ENCODE measurements at places on chromosomes 2 and 18.

DNA sequence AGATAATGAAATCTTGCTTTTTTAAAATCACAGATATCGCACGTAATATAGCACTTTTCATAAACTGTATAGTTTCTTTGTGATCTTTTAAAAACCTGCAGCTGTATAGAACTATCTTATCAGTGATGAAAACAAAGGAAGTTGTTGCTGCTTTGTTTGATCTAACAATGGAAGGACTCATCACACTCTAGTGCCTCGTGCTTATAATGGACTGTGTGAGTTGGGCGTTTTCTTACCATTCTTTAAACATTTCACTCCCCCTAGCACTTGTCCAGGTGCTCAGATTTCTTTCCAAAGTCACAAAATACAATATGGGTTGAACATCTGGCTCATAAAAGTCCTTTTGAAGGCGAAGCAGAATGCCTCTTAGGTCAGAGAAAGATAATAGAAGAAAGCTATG lies 94.8 kb upstream of the SPATS2L start:
- DNase-seq, result no peak

GRCh38 chr2:37906131-37906530 lies 19.0 kb upstream of the RMDN2 start:
- no peak for DNase-seq

DNA sequence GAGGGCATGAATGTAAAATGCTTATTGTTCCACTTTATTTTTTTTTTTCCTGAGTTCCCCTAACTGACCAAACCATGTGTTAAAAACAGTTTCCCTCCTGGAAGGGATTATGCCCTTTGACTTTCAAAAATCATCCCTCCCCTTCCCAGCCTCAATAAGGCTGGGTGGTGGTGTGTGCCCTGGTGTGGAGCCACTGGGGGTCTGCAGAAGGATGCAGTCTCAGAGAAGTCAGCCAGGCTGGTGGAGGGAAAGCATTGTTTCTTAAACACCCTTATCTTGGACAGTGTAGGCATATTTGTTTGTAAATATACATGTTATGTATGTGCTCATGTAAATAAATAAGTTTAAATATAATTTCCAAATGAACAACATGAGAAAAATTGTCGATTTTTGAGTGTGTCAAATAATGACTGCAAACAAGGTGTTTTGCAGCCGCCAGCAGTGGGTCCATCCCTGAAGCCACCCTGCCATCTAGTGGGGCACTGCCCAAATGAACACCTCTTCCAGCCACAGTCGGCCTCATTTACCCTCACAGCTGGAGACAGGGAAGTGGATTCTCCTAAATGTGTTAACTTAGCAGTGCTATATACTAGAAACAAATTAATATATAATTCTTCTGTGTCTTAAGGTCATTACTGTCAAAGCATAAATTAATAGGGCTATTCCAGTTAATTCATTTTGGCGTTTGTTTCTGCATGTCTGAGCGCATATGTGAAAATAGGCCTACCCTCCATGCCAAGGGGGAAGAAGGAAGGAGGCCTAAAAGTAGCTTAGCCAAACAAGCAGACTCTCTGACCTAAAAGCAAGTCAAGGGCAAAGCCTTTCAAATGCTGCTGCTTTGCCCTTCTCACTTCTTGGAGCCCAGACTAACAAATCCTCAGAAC lies 209.6 kb upstream of the PIK3C3 start:
- DNase-seq, result no peak

GRCh38 chr2:168596881-168597655 lies 141.0 kb downstream of the CERS6 start:
- no peak for DNase-seq

DNA sequence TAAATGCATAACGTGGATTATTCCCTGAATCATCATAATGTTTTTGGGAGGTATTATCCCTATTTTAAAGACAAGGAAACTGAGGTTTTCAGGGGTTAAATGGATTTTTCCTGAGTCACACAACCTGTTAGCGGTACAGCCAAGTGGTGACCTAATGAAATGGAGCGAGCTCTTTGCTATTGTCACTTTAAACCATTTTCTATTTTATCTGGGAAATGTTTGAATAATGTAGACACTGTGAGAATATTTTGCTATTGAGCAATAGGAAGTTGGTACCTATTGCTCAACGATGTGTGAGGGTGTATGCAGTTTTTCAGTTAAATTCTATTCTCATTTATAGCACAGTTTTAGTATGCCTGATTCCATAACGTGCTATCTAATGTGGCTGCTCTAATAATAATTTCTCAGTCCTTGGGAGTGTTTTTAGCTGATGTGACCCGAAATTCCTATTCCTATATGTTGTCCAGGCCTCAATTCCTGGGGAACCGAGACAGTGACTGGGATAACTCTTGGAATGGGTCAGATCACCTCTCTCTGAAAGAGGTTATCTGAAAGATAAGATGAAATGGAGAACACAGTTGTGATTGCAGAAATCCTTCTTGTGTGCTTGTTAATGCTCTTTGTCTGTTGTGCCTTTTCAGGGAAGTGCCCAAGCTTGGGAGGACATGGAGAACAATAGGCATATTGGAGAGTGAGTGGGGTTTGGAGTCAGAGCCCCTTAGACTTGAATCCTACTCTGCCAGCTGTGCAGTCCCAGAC lies 38.4 kb downstream of the ABCB11 start:
- no peak for DNase-seq

GRCh38 chr2:105410554-105410953 lies 11.7 kb upstream of the FHL2 start:
- DNase-seq, result no peak

- DNase-seq, result no peak
Observed at GRCh38 chr2:221999717-222000116, 299.1 kb downstream of the PAX3 start.
